ENCODE measurements at places on chromosomes 3 and 15.

DNA sequence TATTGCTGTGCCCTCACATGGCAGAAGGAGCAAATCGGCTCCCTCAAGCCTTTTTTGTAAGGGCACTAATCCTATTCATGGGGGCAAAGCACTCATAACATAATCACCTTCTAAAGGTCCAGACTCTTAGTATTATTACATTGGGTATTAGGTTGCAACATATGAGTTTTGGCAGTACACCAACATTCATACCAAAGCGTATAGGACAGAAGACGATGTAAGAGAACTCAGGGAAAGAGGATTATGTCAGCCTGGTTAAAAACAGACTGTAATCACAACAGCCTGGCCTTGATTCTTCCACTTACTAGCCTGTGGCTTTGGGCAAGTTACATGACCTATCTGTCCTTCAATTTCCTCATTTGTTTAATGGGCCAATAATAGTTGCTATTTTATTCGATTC, 828.5 kb upstream of the NECTIN3 start:
- no peak for DNase-seq

DNA sequence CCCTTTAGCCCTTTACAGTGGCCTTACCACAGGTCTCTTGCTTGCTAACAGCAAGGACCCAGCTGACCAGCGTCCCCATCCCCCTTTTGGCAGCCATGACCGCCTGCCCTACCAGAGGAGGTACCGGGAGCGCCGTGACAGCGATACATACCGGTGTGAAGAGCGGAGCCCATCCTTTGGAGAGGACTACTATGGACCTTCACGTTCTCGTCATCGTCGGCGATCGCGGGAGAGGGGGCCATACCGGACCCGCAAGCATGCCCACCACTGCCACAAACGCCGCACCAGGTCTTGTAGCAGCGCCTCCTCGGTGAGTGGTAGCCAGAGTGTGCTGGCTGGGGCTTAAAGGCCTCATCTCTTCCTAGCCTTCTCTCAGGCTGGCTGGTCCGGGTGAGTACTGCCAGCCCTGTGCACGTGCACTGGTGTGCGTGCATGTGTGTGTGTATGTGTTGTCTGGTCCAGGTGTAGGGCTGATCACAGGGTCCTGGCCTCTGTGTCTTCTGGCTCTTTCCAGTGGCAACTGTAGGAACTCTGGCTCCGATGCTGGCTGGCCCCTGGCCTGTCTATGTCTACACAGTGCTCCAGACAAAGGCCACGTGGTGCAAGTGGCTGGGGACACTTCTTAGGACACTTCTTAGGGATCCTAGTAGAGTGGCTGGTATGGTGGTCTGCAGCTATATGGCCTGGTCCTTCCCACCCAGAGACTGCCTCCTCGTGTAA, 4.4 kb downstream of the CLK3 start:
- no peak for DNase-seq

- DNase-seq = no peak
These were observed 32.8 kb downstream of the MYH15 start for GRCh38 chr3:108477511-108478147.

- no peak for DNase-seq
These were observed 411.6 kb upstream of the BCHE start for GRCh38 chr3:166248784-166249183.

DNA sequence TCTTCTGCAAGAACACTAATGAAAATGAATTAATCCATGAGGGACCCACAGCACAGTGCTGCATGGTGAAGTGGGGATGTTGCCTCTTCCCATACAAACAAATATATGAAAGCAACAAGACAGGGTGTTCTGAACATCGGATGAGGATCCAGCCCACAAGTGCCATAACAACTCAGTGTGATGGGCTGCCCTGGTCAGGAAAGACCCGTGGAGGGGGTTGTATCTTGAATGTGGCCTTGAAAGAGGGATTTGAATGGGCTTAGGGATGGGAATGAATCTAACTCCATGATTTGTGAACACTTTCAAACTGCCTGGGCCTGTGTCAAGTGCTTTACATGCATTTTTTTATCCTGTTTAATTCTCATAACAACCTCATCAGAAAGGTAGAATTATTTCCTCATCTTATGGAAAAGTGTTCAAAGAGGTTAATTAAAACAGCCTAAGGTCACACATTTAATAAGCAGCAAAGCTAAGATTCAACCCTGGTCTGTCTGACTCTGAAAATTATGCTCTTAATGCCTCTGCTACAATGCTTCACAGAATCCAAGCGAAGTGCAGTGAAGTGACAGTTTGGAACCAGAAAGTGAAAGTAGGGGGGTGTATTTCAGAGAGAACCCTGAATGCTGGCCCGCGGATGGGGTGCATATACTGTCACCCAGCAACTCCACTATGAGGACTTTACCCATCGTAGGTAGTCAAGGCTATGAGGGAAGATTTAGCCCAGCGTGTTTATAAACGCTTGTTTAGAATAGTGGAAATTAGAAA, 65.6 kb upstream of the HEG1 start:
- DNase-seq = no peak

DNA sequence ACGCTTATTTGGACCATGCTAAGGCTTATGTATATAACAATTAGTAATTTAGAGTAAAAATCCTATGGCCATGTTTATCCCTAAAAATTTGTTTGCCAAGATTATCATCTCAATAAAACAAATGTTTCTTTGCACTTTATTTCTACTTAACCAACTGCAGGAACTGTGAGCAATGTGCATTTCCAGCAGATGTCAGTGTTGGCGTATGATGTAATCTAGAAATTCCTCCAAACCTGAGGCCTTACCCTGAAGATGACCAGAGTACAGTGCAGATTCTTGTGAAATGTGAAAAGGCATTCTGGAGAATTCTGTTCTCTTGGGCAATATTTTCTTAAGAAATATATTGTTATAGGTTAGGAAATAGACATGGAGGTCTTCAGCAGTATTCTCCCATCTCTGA, 205.9 kb downstream of the MBNL1 start:
- no peak for DNase-seq

DNA sequence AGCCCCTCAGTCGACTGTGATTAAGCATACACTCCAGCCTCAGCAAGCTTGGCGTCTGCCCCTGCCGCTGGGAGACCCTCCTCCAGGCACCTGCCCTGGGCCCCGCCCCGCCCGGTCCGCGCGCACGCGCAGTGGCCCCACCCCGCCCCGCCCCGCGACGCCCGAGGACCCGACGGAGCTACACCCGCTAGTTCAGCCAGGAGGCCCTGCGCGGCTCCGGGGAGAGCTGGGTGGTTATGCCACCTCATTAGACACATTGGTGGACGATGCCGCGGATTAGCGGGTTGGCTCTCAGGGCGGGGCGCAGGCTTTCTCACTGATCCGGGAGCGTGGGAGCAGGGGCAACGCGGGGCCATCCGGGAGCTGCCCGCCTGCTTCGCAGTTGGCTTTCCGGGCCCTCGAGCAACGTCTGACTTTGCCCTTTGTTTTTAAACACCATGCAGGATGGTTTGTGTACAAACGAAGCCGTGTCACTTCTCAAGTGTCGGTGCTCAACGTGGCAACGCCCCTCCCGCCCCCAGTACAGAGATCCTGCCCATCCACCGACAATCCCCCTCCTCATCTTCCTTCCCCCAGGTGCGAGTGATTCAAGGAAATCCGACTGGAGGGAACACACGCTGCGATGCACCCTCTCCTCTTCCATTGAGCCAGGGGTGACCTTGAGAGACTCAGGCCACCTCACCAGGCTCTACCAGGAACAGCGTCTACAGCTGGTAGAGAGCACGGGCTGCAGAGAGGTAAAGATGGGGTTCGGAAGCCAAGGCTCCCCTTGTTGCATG, 109.3 kb downstream of the SHQ1 start:
- DNase-seq = no peak

DNA sequence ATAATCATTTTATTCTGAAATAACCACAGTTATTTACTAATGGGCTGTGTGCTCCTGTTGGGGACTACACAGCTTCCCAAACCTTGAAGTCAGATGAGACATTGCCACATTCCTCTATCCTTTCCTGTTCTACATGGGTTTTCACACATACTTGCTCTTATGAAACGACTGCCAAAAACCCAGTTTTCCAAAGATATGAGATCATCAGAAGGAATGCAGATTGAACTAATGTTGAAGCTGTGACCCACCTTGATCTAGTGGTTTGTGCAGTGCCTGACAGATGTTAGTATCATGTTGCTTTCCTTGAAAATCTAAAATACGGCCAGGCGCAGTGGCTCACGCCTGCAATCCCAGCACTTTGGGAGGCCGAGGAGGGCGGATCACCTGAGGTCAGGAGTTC, 144.6 kb downstream of the VGLL4 start:
- peak; percentile 45 for DNase-seq

DNA sequence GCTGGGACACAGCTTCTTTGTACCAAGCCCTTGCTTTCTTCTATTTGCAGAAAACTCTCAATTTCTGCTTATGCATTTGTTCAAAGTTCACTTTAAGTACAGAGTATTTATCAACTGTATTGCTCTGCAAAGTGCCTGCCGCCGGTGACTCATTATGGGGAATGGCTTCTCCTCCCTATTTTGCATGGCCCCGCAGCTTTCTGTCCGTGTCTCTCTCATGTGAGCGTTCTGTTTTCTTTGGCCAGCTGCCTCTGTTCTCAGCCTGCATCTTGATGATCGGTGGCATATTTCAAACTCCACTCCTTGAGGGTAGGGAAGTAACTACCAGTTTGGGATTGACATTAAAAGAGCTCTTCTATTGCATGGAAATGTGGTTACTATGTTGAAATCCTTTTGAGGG, 28.6 kb upstream of the ST8SIA2 start:
- DNase-seq = no peak

DNA sequence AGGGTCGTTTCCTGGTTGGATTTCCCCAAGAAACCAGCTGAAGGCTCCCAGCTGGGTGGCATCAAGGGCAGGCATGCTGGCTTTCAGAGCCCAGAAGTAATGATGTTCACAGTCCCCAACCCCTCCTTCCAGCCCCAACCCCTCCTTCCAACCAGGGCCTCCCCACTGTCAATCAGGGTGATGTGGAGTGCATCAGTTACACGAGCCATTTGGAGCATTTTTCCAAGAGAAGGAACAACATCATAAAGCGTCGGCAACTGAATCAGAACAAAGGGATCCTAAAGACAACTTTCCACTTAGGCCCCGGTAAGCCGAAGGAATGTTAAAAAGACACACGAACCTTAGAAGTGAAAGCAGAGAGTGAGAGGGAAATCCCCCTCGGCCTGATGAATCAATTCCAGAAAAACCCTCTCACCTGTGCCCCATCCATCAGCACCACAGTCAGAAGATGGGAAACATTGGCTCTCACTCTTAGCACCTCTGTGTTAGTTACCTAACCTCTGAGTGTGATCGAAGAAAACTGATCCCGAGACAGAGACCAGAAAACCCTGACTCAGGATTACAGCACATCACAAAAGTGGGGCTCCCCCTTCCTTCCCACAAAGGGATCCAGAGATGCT, 101.2 kb upstream of the WNT5A start:
- no peak for DNase-seq

DNA sequence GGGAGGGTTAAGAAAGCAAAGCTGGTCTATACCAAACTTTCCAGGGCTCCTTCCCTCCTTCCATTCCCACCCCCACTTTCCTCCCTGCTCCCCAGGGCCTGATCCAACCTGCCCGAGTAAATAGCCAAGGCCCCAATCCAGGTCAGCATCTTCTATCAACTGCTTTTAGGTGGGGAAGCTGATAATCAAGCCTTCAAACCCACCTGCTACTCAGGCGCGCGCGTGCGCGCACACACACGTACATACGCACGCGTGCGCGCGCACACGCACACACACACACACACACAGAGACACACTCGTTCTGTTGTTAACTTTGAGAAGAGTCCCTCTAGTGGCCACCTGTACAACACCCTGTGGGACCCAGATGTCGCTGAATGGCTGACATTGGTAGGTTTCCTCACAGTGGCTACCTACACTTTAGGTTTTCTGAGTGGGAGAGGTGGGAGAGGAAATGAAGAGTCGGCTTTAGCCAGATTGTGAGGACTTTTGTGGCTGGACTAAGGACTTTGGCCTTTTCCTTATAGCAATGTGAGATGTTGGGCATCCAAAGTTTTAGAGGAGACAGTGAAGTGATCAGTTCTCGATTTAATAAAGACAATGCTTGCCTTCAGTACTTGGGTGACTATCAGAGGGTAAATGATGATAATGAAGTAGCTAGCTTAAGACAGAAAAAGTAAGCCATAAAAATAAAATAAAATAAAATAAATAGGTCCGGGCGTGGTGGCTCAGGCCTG, 179.9 kb upstream of the C2CD4B start:
- DNase-seq = peak; percentile 33

DNA sequence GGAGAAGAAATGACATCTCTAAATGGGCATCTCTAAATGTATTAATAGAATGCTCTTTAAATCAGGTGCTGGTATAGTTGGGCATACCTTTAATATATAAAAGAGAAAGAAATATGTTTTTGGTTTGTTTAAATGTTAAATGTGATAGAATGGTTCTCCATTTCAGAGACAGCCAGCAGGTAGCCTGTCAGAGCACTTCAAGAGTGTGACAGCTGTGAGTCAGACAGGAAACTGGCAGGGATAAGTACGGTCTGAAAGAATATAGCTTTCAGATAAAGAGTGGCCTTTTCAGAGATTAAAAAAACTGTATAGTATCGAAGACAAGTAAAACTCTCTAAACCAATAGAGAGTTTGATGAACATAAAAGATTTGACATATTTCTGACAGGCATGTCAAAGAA, 654.1 kb downstream of the IGSF11 start:
- DNase-seq = no peak
